ENCODE measurements at places on chromosomes 6 and 20. TPM values are rescaled to one million over a fixed set of nuclear protein-coding genes. Genes with fewer than 3 reads are reported as not detected.

Gene IPCEF1
- total RNA-seq: 4.0 TPM

Gene ZCCHC3
- 10.1 TPM for total RNA-seq

Gene RNGTT
- 13.5 TPM for total RNA-seq

Gene FAXC
- total RNA-seq: 10.8 TPM

Gene RBM24
- total RNA-seq: 15.7 TPM

Gene ID1
- total RNA-seq: 145 TPM

Gene NR2E1
- not detected for total RNA-seq

Gene VARS1
- total RNA-seq: 49.0 TPM

Gene CLIC1
- total RNA-seq: 272 TPM

Gene CNBD2
- total RNA-seq: 2.3 TPM

Gene MICAL1
- total RNA-seq: 53.2 TPM

Gene PPP1R14C
- 1.2 TPM for total RNA-seq

Gene CDSN
- total RNA-seq: not detected

Gene COL10A1
- 0.14 TPM for total RNA-seq

Gene CYP24A1
- not detected for total RNA-seq

Gene MYCT1
- total RNA-seq: 13.6 TPM

Gene SYCP2L
- 0.71 TPM for total RNA-seq

Gene TRIM15
- total RNA-seq: not detected

Gene OR12D3
- total RNA-seq: not detected

Gene OPRL1
- total RNA-seq: 1.4 TPM

Gene TSBP1
- total RNA-seq: not detected

Gene PNLDC1
- total RNA-seq: not detected

Gene SLC22A16
- total RNA-seq: 1.00 TPM

Gene METTL24
- 12.0 TPM for total RNA-seq

Gene KLC4
- total RNA-seq: 15.1 TPM

Gene ARMH2
- total RNA-seq: not detected

Gene SCUBE3
- 50.1 TPM for total RNA-seq

Gene ZSWIM1
- total RNA-seq: 6.5 TPM

Gene PGC
- not detected for total RNA-seq

Gene PPP1R3G
- total RNA-seq: 4.2 TPM

Gene TAP2
- 23.3 TPM for total RNA-seq

Gene MUCL3
- not detected for total RNA-seq

Gene BANF2
- total RNA-seq: not detected

Gene PACSIN1
- 0.09 TPM for total RNA-seq

Gene B3GALT4
- total RNA-seq: 14.1 TPM
